ENCODE measurements at places on chromosomes 1 and 21. TPM values are rescaled to one million over a fixed set of nuclear protein-coding genes. Genes with fewer than 3 reads are reported as not detected.

DNA sequence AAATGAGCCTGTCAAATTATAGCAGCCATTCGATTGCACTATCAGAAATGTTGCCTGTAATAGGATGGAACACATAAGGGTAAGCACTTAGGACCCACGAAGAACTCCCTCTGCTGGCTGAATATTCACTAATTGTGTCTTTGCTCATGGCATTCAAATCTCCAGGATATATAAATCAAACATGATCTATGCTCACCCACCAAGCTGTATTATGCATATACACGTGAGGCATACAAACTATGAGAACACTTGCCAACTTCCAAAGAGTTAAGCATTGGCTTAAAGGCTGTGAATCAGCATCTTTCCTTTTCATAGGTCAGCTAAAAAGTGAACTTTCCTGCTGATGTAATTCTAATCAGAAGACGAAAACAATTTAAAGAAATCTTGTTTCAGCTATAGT lies 34.5 kb downstream of the TMPRSS15 start:
- DNase-seq = peak; percentile 11

The C1orf185 gene
- not detected for polyA plus RNA-seq

DNA sequence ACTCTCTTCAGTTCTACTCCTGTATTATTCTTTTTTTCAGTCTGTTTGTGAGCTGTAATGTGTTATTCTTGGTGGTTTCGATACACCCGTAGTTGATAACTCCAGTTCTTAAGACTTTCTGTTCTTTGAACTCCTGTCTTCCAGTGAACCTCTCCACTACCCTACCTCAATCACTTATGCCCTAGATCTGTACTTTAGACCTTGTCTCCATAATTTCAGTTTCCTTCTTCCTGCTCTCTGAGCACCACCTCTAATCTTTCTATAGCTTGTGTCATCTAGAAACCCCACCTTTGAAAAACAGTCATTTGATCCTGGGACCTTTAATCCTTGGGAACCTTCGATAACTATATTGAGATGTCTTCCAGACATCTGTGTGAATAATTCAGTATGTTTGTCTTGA lies 159.3 kb downstream of the PIK3R3 start:
- DNase-seq = no peak

The SEMA6C gene
- polyA plus RNA-seq = 54.0 TPM

DNA sequence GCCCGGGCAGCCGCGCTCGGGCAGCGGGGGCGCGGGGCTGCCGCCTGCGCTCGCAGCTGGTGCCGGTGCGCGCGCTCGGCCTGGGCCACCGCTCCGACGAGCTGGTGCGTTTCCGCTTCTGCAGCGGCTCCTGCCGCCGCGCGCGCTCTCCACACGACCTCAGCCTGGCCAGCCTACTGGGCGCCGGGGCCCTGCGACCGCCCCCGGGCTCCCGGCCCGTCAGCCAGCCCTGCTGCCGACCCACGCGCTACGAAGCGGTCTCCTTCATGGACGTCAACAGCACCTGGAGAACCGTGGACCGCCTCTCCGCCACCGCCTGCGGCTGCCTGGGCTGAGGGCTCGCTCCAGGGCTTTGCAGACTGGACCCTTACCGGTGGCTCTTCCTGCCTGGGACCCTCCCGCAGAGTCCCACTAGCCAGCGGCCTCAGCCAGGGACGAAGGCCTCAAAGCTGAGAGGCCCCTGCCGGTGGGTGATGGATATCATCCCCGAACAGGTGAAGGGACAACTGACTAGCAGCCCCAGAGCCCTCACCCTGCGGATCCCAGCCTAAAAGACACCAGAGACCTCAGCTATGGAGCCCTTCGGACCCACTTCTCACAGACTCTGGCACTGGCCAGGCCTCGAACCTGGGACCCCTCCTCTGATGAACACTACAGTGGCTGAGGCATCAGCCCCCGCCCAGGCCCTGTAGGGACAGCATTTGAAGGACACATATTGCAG lies 3.0 kb downstream of the ARTN start:
- peak; percentile 62 for DNase-seq

DNA sequence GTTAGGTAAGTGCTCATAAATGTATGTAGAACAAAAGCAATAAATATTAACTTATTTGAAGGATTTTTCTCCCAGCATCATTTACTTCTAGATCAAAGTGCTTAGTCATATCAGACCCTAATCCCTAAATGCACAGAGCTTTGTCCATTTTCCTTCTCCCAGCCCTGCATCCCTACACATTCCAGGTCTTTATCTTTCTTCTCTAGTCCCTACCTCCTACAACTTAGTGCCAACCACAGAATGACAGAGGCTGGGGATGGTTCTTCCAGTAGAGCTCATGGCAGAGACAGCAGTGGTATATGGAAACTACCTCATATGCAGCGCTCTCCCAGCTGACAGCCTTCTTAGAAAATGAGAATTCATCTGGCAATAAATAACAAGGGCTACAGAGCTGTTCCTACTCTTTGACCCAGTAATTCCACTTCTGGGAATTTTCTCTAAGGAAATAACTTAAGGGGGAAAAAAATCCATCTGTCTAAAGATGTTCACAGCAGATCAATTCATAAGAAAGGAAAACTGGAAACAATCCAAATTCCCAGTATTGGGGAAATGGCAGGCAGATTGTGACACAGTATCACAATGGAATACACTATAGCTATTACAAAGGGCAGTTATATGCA lies 62.9 kb upstream of the ROR1 start:
- DNase-seq = peak; percentile 57

The HMCN1 gene
- 23.8 TPM for polyA plus RNA-seq

DNA sequence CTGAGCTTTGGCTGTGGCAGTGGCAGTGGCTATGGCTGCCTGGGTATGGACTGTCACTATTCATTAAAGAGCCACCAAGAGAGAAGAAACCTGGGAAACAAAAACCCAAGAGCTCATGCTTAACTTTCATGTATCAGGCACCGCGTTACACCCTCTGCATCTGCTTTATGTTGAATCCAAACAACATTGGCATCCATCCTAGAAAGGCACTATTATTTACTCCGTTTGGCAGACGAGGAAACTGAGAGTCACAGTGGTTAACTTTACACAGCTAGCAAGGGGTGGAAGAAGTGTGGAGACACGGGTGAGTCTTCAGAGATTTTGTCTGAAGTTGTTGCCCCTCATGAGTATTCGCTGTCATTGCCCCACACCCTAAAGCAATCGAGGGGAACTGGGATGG lies 63.8 kb downstream of the PLXNA2 start:
- no peak for DNase-seq

GRCh38 chr1:118190561-118190960 lies 5.5 kb upstream of the SPAG17 start:
- peak; percentile 28 for DNase-seq

GRCh38 chr1:154848983-154849382 lies 21.1 kb downstream of the KCNN3 start:
- DNase-seq = no peak

- DNase-seq = no peak
These were observed 746 bp upstream of the POFUT2 start for GRCh38 chr21:45288441-45288841.

The S100A7A gene
- polyA plus RNA-seq = not detected

DNA sequence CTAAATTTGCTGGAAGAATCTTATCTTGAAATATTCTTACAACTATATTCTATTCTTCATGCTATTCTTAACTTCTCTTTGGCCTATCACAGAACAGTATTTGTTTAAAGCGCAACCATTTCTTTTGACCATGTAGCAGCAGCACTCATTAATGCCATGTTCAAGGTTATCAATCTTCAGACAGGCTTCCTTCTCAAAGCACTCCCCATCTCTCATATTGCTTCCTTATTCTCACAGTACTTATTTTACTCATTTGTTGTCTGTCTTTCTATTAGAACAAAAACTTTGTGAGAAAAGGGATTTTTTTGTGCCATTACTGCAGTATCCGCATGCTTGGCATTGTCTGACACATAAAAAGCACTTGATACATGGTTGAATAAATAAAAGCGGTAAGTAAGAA lies 89.7 kb downstream of the ATP1B1 start:
- no peak for DNase-seq

DNA sequence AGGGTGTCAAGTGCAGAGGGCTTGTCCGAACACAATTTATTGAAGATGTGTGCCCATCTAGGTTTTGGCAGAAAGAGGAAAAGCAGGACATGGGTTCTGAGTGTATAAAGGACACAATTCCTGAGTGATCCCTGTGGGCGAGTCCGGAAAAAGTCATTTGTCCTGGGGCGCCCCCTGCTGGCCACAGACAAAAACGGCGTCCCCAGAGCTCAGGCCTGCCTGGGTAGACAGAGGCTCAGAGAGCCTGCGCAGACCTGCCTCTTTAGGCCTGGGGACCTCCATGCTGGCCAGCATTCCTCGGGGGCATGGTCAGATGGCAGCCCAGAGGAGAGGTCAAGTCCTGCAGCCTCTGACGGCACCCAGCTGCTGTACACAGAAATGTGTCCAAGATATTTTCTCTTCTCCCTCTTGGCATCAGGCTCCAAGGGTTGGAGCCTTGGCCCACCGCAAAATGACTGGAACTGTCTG lies 65.5 kb upstream of the LRP8 start:
- peak; percentile 77 for DNase-seq

The FAM72B gene
- polyA plus RNA-seq = 3.6 TPM

DNA sequence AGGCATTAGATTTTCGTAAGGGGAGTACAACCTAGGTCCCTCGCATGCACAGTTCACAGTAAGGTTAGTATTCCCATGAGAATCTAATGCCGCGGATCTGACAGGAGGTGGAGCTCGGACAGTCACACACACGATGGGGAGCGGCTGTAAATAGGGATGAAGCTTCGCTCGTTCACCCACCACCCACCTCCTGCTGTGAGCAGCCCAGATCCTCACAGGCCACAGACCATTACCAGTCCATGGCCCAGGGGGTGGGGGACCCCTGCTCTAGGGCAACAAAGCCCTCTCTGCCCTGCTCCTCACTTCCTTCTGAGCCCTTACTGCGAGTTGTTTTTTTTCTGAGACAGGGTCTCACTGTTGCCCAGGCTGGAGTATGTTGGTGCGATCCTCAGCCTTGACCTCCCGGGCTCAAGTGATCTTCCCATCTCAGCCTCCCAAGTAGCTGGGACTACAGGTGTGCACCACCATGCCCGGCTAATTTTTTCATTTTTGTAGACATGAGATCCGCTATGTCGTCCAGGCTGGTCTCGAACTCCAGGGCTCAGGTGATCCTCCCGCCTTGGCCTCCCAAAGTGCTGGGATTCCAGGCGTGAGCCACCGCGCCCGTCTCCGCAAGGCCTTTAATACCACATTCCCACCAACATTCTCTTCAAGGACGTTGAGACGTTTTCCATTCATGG lies 21.3 kb downstream of the TRPM2 start:
- DNase-seq = no peak

GRCh38 chr1:75502776-75503175 lies 108.1 kb downstream of the SLC44A5 start:
- no peak for DNase-seq

The AVPR1B gene
- 0.33 TPM for polyA plus RNA-seq

The PTPRF gene
- polyA plus RNA-seq = 55.3 TPM

DNA sequence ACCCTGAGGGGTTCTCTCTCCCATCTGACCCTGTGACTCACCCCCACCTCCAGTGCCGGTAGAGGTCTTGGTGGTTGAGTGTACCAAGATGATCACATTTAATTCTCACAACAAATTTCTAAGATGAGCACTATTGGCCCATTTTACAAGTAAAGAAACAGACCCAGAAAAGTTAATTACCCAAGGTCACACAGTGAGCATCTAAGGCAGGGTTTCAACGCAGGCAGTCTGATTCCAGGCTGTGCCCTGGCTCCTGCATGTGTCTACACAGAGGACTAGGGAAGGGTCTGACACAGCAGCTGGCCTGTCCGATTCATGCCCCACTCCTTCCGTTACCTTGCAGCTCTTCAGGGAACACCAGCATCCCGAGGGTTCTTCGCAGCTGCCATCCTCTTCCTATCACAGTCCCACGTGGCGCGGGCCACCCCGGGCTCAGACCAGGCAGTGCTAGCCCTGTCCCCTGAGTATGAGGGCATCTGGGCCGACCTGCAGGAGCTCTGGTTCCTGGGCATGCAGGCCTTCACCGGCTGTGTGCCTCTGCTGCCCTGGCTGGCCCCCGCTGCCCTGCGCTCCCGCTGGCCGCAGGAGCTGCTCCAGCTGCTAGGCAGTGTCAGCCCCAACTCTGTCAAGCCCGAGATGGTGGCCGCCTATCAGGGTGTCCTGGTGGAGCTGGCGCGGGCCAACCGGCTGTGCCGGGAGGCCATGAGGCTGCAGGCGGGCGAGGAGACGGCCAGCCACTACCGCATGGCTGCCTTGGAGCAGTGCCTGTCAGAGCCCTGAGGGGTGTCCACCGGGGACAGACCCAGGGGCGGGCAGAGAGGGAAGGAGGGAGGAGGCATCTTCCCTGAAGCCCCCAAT lies 7.5 kb downstream of the NCDN start:
- DNase-seq = no peak

DNA sequence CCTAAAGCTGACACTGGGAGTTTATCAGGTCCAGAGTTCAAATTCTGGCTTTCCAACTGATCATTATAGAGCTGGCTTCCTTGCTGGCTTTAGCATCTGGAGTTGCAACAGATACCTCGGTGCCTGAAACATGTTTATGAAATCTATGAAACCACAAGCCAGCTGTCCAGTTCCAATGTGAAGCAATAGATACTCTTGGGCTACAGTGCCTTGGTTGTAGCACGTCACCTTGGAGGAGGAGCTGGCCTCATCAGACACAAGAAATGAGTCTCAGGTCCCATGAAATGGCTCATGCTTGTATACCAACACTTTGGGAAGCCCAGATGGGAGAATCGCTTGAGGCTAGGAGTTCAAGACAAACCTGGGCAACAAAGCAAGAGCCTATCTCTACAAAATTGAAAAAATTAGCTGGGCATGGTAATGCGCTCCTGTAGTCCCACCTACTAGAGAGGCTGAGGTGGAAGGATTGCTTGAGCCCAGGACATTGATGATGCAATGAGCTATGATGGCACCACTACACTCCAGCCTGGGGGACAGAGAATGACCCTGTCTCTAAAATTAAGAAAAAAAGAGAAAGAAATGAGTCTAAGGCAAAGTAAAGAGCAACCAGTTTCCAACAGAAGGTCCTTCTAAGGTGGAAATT lies 132.5 kb upstream of the ZNF648 start:
- DNase-seq = no peak

GRCh38 chr1:93744299-93744988 lies 62.8 kb upstream of the BCAR3 start:
- DNase-seq = no peak

GRCh38 chr1:9434247-9435152 lies 104.8 kb upstream of the SLC25A33 start:
- DNase-seq = peak; percentile 66

- no peak for DNase-seq
These were observed 1.5 kb downstream of the MIB2 start for GRCh38 chr1:1616838-1617237.

GRCh38 chr1:90262791-90263190 lies 267.9 kb downstream of the ZNF326 start:
- DNase-seq = no peak

The EPHA8 gene
- polyA plus RNA-seq = not detected

GRCh38 chr1:98502937-98503336 lies 158.6 kb upstream of the SNX7 start:
- DNase-seq = no peak

DNA sequence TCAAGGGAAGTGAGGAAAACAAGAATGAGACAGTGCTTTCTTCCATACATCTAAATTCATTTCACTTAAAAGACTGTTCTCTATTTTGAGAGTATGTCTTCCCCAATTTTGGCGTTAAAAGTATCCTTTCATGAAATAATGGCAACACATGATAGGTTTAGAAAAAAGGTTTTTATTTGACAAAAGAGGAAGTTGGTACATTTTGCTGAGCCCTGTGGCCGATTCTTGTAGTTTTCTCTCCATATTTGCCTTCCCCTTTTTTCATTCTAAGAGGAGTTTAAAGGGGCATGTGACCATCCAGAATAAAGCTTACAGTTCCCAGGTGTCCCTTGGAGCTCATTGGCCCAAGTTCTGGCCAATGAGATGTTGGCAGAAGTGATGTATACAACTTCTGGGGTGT lies 140.4 kb upstream of the KCNE2 start:
- no peak for DNase-seq

GRCh38 chr1:2556678-2557481 lies 709 bp downstream of the TNFRSF14 start:
- no peak for DNase-seq
